ENCODE measurements at places on chromosomes 16 and 17.

DNA sequence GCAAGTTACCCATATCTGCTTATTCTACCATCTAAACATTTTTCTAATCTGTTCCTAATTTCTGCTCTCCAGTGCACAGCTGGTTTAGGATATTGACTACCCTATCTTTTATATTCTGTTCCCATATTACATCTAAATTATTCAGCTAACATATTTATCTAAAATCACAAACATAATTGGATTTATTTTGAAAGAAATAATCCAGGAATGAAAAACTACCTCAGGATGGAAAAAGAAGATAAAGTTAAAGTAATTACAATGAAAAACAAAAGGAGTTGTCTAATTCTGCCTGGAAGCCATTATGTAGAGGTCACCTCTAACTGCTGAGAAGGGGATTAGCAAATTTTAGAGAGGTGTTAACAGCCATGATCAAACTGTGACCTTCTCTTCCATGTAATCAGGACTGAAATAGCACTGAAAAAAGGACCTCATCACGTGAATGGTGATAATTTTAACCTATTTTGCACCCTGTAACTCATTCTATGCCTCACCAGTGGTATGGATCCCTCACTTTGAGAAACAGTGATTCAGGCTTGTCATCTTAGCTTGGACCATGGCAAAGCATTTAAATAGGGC is 653.3 kb downstream of the CDH11 start:
- DNase-seq, result no peak

DNA sequence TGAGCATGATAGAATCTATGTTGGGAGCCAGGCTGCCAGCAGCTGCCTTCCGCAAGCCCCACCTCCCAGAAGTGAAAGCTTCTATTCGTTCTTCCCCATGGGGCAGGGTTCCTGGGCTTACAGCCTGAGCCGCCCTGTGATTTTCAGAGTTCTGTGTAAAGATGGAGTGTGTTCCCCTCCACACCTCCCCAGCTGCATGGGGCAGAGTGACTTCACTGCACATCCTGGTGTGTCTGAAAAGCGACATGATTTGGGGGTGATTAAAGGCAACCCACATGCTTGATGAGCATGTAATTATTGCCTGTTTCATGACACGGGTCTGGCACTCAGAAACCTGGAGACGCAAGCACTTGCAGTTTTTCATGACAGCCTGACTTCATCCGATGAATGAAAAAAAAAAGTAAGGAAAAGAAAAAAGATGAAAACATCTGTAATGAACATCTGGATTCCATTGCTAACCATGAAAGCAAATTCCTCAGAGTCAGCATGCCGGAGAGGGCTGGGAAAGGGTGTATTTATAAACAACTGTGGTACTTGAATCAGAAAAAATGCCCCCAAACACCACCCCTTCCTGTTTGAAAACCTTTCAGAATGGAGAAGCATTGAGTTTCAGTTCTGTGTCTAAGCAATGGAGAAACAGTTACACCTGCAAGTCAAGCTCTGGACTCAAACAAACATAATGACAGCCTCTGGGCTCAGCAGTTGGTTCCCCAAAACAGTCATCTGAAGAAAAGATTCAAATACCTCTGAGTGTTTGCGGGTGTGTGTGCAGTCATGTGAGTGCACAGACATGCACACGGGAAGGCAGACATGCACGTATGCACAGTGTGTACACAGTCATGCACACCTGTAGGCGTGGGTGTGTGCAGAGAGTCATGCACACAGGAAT is 266.0 kb downstream of the ENGASE start:
- no peak for DNase-seq

GRCh38 chr17:34246881-34247280 is 8.2 kb upstream of the CCL2 start:
- no peak for DNase-seq

DNA sequence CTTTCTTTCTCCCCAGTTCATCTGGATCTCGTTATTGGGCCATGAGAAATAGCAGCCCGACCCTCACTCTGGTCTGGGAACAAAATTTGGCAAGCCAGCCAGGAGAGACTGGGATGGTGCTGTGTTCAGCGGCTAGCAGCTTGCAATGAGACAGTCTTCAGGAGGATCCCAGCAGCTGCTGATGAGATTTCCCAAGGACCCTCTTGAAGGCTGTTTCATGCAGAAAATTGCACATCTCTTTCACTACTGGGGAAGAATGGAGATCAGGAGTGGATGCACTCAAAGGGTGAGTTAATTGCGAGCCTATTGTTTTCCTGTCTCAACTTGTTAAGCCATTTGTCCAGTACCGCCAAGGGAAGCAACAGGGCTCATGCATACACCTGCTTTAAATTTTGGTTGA is 5.5 kb upstream of the COIL start:
- DNase-seq, result no peak

- no peak for DNase-seq
Observed at GRCh38 chr16:14087590-14088154, 16.6 kb downstream of the MRTFB start.

DNA sequence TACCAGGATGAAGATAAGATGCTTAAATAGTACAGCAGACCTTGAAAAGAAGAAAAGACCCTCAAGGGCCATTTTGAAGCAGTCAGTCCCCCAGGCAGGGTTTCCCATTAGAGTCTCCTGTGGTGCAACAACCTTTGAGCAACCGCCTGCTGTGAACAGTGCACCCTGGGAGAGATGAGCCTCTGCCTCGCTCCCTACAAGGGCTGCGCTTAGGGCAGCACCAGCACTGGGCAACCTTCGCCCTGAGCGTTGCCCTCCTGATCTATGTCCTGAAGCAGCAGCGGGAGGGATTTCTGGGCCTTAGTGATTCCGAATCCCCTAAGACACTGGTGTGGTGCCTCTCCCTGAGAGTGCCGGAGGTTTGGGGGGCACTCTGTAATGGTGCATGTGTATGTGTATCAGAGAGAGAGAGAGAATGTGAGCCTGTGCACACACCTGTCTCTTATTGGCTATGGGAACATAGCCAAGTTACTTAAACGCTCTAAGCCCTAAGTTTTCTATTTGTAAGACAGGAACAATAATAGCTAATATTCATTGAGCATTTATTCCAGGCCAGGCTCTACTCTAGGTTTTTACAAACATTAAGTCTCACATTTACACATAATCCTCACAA is 25.2 kb upstream of the ABCC12 start:
- DNase-seq, result no peak

GRCh38 chr17:79135628-79136405 is 61.2 kb downstream of the ENGASE start:
- DNase-seq, result no peak

All from activated naive CD4-positive, alpha-beta T cell (primary cell).